ENCODE measurements at places on chromosomes 12 and 14.

DNA sequence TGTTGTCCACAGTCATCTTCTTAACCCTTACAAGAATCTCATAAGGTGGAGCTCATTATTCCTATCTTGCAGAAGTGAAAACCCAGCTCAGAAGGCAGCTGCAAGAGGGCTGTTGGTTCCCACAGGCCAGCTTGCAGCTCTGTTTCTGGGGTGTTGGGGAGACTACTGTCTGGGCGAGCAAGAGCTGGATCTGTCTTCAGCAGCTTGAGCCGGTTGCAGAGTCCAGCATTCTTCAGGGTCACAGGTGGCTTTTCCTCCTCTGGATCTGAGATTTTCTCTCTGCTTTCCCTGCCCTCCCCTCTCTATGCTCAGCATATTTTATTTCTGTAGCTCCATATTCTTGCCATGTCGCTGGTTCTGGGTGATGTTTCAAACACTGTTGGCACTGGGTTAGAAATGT, 87.4 kb downstream of the PAPOLA start:
- DNase-seq: no peak

GRCh38 chr12:38728894-38729293, 176.5 kb downstream of the CPNE8 start:
- DNase-seq: no peak

DNA sequence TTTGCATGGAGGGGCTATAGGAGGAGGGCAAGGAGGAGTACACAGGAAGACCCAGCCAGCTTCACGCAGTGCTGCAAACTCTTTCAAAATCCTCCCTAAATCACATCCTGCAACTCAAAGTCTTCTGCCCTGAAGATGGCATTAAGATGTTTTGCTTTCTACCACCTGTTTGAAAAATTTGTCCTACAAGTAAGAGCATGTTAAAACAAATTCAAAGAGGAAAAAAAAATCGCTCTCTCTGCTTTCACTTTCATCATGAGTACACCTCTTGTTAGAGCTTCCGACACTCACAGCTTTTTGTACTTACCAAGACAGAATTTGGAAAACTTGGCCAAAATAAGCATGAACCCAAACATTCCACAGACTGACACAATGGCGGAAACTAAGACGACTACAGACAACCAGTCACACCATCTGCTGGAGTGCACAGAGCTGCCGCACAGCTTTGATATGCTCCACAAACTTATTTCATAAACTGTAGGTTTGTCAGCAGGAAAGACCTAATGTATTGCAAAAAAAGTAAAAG, 21.3 kb downstream of the GCH1 start:
- DNase-seq: no peak

- no peak for DNase-seq
These were observed 49.0 kb downstream of the ZC3H14 start for GRCh38 chr14:88611878-88612277.

GRCh38 chr12:89507015-89507824, 17.4 kb downstream of the GALNT4 start:
- no peak for DNase-seq

Measured in AG09309 (cell line).